ENCODE measurements at places on chromosomes 2 and 18.

- DNase-seq: no peak
Observed at GRCh38 chr18:58657081-58657480, 14.2 kb upstream of the MALT1 start.

GRCh38 chr2:48808311-48808710 lies 52.8 kb upstream of the LHCGR start:
- DNase-seq: no peak

GRCh38 chr2:234967870-234968208 lies 16.0 kb downstream of the SH3BP4 start:
- no peak for DNase-seq

GRCh38 chr18:69021211-69021805 lies 223.4 kb downstream of the CCDC102B start:
- DNase-seq: no peak

GRCh38 chr18:8870528-8870927 lies 165.2 kb downstream of the MTCL1 start:
- DNase-seq: no peak

DNA sequence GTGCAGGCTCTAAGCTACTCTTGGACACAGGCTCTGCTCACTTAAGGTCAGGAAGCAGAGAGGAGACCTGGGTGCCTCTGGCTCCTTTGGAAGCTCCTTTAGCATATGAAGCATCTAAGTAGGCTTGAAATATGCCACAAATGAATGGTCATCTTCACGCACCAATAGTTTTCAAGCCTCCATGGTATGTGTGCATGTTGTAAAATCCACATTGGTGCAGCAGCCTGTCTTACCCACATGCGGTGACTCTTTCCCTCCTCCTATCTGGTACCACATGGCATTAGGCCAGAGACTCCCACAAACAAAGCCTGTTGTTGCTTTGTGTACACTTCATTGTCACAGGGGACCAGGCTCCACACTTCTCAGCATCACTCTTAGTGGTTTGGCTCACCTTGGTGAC lies 442.2 kb upstream of the RAB12 start:
- DNase-seq: no peak

- DNase-seq: no peak
Observed at GRCh38 chr2:239751679-239752355, 273.3 kb downstream of the NDUFA10 start.

- no peak for DNase-seq
Observed at GRCh38 chr2:179677077-179677688, 184.2 kb downstream of the ZNF385B start.

DNA sequence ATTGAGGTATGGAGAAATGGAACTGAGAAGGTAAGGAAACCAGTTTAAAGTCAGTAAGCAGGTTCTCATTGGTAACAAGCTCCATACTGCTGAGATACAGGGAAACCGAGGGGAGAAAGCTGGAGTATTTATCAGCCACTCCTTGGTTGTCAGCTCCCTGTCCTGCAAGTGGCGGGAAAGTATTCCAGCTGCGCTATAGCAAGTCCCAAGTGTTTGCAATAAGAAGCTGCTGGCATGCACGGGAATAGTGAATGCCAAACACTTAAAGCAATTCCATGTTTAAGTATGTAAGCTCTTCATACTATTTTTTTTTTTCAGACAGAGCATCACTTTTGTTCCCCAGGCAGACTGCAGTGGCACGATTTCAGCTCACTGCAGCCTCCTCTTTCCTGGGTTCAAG lies 1601.1 kb downstream of the SUCLG1 start:
- DNase-seq: no peak

DNA sequence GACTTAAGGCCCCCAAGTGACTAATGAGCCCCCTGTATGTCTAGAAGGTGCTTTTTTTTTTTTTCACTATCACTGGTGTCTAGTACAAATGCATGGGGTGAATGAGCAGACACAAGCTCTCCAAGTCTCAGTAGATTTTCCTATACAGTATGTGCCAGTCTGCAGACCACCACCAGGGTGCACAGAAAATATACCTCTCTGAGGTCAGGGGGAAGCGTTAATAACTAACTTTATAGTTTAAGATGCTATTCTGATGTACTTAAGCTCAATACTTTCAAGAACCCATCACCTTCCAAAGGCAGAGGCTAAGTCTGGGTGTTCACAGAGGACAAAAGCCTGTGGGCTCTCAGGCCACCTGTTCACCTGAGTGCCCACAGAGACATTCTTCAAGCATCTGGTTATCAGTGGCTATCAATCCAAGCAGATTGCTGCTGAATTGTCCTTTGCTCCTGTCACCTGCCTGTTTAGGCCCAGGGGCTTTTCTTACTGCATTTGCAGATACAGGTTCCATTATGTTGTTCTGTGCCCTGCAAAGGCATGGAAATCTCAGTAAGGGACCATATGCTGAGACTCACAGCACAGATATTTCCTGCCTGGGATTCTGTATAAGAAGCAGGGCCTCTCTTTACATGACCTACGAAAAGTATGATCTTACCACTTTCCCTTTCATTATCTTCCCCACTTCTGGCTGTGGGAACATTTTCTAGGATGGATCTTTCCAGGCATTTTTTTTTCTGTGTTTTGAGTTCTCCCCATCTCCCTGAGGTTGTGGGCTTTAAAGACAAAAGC lies 534.6 kb downstream of the TNS1 start:
- no peak for DNase-seq

All from GM12891 (cell line).